ENCODE measurements at places on chromosomes 12 and 14.

DNA sequence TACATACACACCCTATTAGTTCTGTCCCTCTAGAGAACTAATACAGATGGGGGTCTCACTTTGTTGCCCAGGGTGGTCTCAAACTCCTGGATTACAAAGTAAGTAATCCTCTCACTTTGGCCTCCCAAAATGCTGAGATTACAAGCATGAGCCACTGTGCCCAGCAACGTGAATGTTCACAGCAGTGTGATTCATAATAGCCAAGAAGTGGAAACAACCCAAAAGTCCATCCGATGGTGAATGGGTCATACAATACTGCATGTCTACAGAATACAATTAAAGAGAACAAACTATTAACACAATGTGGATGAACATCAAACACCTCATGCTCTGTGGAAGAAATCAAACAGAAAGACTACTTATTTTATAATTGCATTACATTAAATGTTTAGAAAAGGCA is 57.3 kb upstream of the SYNE2 start:
- no peak for DNase-seq

DNA sequence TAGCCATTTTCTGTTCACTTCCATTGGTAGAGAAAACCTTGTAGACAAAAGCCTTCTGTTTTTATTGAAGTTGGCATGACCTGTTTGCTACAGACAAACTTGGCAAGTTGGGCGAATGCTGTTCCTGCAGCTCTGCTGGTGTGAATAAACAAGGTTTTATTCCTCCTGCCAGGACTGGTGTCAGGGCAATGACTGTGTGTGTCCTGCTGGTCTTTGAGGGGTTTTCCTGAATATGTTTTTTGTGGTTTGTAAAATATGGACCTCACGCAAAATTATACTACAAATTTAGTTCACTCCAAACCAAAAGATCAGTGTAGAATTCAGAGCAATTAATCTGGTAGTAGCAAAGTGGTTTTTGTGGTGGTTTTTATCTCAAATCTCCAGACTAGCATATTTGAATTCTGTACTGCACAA is 140.8 kb downstream of the ERC1 start:
- no peak for DNase-seq

DNA sequence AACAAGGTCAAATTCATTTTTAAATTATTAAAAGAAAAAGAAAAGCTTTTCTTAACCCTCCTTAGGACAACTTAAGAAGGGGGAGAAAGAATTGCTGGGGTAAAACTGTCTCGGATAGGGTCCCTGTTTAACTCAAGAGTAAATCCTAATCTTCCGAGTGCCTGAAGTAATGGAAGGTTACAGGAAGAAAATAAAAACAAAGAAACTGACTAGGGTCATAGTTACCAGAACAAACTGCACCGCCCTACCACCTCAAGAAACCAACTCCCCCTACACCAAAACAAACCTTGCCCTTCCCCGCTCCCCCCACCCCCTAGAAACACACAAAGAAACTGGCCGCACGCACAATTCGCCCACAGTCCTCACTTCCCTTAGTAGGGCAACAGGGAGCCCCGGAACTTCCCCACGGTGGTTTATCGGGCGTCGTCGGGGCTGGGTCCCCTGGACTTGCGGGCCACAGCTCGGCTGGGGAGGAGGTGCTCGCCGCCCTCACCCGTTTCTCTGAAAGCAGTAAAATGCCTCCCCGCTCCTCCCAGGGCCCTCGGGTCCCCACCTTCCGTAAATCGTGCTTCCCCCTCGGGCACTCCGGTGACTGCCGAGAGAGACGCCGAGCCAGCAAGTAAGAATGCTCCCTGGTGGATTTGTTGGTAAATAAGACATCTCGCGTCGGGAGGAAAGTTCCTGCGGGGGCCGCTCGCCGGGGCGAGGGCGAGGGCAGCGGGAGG is 2.4 kb downstream of the SINHCAF start:
- DNase-seq, result peak; percentile 55

GRCh38 chr14:105187116-105187515 is 6.0 kb upstream of the NUDT14 start:
- no peak for DNase-seq

- DNase-seq, result no peak
Observed at GRCh38 chr12:46965880-46966279, 113.5 kb upstream of the PCED1B start.

DNA sequence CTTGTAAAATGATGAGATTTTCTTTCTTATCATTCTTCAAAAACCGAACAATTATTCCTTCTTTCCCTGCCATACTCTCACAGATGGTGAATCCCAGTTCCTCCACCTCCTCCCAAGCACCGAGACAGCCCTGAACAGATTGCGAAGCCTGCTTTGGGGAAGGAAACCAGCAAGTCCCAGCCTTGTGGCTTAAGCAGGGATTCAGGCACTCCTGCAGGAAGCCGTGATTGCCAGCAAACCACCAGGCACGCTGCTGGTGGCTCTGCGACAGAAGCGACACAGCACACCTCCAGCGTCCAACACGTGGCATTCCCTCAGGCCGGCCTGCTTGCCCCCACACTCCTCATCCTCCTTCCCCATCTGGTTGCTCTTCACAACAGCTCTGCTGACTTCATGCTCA is 237.7 kb downstream of the GXYLT1 start:
- no peak for DNase-seq

- DNase-seq, result no peak
Observed at GRCh38 chr14:26841920-26842741, 244.3 kb upstream of the NOVA1 start.

- no peak for DNase-seq
Observed at GRCh38 chr12:68119250-68119649, 40.3 kb downstream of the IFNG start.

DNA sequence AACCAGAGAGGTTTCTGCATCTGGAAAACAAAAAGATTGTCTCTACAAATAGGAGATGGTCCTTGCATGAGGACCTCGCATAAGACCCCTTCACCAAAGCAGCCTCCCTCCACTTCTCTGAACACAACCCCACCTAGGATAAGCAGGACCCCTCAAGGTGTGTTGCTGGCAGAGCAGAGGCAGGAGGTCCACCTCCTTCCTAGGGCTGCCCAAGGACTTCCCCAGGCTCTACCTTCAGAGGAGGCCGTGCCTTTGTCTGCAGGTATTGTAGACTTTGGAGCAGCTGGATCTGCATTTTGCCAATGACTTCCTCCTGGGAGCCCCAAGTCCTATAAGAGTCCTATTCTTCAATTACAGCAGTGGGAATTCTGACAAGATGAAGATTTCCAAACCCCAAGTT is 67.3 kb upstream of the TSPAN11 start:
- DNase-seq, result no peak

GRCh38 chr12:50275556-50275955 is 7.8 kb downstream of the LIMA1 start:
- DNase-seq, result no peak
